Esophagus mucosa (tissue), 1 donor: ENCODE measurements at places on chromosomes 3 and 15. TPM values are rescaled to one million over a fixed set of nuclear protein-coding genes. Genes with fewer than 3 reads are reported as not detected.

SGO1 gene
- 5.4 TPM for total RNA-seq

CLDN16 gene
- 0.76 TPM for total RNA-seq

TRPM1 gene
- not detected for total RNA-seq

CCDC51 gene
- total RNA-seq: 15.3 TPM

CRABP1 gene
- not detected for total RNA-seq

THOC7 gene
- total RNA-seq: 70.6 TPM

GXYLT2 gene
- 2.2 TPM for total RNA-seq

HHATL gene
- total RNA-seq: not detected

FBXO40 gene
- total RNA-seq: not detected

P2RY13 gene
- 0.28 TPM for total RNA-seq

CCR8 gene
- 0.16 TPM for total RNA-seq

GNAT1 gene
- 0.08 TPM for total RNA-seq

GASK1A gene
- 2.9 TPM for total RNA-seq

ITGB5 gene
- 83.0 TPM for total RNA-seq

LRRC15 gene
- 0.04 TPM for total RNA-seq

SEMA5B gene
- total RNA-seq: not detected

GOLGA6D gene
- not detected for total RNA-seq

IFT57 gene
- 24.9 TPM for total RNA-seq

HRG gene
- 0.12 TPM for total RNA-seq

MOBP gene
- total RNA-seq: not detected

GAP43 gene
- not detected for total RNA-seq
